ENCODE measurements at places on chromosomes 5 and 9.

DNA sequence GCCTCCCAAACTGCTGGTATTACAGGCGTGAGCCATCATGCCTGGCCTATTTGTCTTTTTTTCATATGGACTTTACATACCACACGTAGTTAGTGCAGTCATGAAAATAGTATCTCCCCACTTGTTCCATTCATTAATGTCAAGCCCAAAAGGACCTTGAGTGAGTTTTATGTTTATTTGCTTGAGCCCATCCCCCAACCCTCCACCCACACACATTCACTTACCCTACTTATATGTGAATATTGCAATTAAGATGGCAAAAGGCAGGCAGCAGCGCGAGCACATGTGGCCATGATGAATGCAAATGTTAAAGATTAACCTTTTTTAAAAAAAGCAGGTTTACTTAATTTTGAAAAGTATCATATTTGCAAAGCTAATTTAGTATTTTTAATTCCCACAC lies 24.9 kb upstream of the PIK3R1 start:
- no peak for DNase-seq

- no peak for DNase-seq
Measured at GRCh38 chr5:74153255-74153790, 487.2 kb downstream of the ENC1 start.

DNA sequence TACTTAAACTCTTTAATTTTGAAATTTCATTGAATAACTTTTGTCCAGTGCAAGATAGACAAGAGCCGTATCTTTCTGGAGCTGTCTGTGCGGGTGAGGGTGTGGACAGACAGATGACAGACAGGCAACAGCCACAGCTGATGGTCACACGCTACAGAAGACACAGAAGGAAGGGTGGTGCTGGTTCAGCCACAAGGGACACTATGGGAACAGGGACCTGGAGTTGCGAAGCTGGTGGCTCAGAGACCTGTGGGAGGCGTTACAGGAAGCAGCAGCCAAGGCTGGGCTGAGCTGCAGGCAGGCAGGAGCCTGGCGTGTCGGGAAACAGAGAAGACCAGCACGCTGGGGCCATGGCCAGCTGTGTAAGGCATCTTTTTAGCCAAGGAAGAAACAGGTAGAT lies 104.4 kb downstream of the WNK2 start:
- no peak for DNase-seq

DNA sequence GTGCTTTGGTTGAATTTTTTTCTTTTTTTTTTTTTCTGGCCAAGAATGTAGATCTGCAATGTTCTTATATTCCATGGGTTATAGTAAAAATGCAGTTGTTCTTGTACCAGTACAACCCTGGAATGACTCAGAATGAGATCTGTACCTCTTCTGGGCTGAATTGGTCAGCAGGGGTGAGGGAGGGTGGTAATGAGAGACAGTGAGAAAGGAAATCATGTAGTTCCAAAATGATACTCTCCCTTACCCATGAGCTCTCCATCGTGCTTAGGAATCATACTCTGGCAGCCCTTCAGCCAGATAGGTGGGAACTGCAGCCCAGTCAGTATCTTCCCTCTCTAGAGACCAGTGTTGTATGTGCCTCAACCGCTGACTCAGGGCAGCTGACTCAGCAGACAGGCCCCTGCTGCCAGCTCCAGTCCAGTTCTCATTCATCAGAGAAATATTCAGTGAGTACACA lies 2.1 kb upstream of the GLIS3 start:
- peak; percentile 95 for DNase-seq

GRCh38 chr9:74800226-74800625 lies 87.5 kb downstream of the TRPM6 start:
- no peak for DNase-seq

- DNase-seq: no peak
Measured at GRCh38 chr9:90095682-90096081, 490.9 kb downstream of the GADD45G start.

GRCh38 chr5:172901788-172902496 lies 57.3 kb upstream of the RPL26L1 start:
- DNase-seq: peak; percentile 81

- DNase-seq: no peak
Measured at GRCh38 chr9:129328355-129329042, 150.4 kb upstream of the IER5L start.

- no peak for DNase-seq
Measured at GRCh38 chr5:98569288-98569687, 204.2 kb upstream of the RGMB start.

DNA sequence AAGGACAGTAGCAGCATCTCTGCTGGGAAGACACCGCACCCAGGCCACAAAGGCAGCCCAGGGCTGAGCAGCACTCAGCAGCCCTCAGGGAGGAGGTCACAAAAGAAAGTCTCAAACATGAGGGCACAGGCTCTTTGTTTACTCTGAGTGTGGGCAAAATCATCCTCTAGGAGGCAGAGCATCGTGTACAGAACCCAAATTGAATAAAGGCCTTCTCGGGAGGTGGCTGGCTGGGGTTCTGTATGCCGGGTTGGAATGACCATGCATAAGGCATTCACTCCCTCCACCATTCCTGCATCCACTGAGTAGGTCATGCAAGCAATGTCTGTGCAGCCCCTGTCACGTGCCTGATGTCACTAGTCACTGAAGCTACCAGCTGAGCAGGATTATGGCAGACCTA lies 412.8 kb downstream of the SPOCK1 start:
- no peak for DNase-seq

GRCh38 chr5:23591250-23591649 lies 83.8 kb downstream of the PRDM9 start:
- no peak for DNase-seq
